Psoas muscle (tissue), 8 donors: ENCODE measurements at places on chromosomes 11 and 22.

DNA sequence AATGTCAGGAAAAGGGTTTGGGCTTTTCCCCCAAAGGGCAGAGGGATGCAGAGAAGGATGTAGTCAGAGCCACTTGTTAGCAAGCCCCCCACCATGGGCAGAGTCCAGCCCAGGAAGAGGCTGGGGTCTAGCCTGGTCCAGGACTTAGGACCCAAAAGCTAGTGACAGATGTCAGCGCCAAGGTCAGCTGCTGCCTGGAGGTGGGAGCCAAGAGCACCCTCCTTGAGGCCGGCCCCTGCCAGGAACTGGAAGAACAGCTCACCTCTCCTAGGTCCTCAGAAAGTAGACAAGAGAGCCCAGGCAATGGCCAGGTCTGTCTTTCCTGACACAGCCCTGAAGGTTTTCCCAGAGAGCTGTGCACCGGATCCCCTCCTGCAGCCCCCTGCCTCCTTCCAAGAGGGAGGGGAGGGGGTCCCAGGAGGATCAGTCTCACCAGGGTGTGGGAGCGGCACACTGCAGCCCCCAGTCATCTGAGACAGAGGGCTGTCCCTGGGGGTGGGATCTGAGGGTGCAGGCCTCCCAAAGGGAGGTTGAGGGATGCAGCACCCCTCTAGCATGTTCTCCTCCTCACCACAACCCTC, 14.6 kb upstream of the ARHGEF17 start:
- peak; percentile 49 for DNase-seq

GRCh38 chr22:25702571-25703167, 39.3 kb upstream of the MYO18B start:
- no peak for DNase-seq

DNA sequence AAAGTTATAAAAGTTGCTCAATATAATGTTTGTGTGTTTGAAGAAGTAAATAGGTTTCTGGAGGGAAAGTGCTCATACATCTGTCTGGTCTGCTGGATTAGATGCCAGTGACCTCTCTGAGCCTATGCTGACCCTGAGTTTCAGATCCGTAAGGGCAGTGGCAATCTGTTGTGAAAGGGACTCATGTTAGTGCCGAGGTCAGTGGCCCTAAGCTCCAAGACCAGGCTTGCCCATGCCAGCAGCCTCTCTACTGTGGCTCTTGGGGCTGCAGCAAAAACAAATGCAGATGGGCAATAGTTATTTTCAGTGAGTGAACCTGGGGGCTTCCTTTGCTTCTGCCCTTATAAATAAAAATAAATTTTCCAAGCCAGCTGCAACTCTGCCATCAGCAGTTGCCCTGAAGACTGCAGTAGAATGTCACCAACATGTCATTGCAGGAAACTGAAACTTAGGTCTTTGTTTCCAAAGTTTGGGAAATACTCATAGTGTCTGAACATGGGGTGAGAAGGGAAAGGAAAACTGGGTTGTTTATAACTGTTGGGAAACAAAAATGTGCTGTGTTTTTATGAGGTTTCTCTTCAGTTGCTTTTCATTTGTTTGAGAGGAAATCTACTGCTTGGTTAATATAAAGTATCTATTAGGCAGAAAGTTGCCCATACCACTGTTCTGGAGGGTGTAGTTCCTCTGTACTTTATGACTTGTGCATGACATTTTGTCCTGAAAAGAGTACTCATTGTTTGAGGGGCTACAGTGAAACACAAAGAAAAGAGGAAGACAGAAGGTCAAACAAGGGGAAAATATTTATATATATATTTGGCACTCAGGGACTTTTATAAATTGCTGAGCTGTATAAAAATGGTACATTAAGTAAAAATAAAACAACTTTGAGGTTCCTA, 9.5 kb upstream of the MS4A4E start:
- no peak for DNase-seq

GRCh38 chr11:86052693-86053641, 15.9 kb downstream of the PICALM start:
- DNase-seq, result no peak

DNA sequence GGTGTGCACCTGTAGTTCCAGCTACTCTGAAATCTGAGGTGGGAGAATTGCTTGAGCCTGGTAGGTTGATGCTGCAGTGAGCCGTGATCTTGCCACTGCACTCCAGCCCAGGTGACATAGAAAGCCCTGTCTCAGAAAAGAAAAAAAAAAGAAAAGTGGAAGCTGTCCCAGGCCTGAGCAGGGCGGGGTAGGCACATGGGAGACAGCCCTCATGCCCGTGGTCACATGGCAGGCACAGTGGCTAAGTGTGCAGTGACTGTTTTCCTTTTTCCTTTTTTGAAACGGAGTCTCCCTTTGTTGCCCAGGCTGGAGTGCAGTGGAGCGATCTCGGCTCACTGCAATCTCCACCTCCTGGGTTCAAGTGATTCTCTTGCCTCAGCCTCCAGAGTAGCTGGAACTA, 7.8 kb downstream of the OTUB1 start:
- no peak for DNase-seq

- DNase-seq, result no peak
Measured at GRCh38 chr22:17493419-17493981, 69.8 kb upstream of the SLC25A18 start.

- no peak for DNase-seq
Measured at GRCh38 chr22:47901911-47902310, 1139.5 kb downstream of the TBC1D22A start.

DNA sequence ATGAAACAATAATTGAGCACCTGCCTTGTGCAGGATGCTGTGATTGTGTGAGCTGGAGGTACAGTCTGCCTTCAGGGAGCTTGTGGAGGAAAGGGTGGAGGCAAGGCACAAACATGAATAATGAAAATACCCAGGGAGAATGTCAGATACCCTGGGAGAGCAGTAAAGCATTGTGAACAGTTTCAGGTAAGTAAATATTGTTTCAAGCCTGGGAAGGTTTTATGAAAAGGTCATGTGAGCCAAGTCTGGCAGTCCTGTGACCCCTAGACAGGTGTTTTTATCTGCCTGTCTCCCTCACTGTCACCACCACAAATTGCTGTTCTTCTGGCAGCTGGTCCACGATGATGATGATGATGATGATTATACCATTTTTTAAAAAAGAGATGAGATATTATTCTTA, 32.0 kb downstream of the SPECC1L start:
- DNase-seq, result no peak

DNA sequence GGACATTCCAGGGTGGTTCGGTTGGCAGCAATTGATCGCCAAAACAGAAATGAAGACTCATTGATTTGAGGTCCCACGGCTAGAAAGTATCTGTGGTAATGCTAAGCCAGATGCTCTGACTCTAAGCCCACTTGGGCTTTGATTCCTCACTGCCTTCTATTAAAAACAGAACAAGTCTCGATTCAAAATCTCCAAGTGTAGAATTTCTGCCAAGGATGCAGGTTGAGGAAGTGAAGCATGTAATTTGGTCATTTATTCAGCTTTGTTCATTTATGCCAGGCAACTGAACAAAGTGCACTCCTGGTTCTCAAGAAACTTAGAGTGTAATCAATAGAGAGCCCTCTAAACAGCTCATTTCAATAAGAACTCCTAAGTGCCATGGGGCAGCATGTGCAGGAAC, 2.3 kb upstream of the CEP295 start:
- no peak for DNase-seq

DNA sequence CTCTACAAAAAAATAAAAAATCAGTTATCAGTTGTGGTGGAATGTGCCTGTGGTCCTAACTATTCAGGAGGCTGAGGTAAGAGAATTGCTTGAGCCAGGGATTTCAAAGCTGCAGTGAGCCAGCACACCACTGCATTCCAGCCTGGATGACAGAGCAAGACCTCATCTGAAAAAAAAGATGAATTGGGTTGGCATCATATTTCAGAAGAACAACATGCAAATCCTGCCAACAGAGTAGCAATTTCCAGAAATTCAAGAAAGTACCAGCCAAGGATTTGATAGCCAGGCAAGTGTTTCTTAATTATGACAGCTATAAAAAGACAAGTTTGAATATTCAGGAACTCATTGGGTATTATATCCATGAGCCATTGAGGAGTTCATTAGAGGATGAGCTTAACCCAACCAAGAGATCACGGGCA, 75.2 kb downstream of the USP47 start:
- DNase-seq, result peak; percentile 34

DNA sequence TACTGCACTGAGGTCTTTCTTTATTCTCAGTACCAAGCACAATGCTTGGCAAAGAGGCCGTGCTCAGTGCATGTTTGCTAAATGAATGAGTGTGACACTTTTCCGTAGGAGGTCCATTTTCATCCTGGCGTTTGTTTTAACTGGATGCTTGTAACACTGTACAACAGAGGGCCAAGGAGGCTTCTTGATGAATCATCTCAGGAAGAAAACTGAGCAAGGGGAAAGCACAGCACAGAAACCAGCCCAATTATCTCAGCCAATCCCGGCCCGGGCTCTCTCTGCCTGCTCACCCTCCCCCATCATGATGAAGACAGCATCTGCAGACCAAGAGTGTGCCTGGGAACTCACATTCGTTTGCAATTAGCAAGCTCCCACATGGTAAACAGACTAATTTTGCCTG, 570.3 kb downstream of the OPCML start:
- no peak for DNase-seq

DNA sequence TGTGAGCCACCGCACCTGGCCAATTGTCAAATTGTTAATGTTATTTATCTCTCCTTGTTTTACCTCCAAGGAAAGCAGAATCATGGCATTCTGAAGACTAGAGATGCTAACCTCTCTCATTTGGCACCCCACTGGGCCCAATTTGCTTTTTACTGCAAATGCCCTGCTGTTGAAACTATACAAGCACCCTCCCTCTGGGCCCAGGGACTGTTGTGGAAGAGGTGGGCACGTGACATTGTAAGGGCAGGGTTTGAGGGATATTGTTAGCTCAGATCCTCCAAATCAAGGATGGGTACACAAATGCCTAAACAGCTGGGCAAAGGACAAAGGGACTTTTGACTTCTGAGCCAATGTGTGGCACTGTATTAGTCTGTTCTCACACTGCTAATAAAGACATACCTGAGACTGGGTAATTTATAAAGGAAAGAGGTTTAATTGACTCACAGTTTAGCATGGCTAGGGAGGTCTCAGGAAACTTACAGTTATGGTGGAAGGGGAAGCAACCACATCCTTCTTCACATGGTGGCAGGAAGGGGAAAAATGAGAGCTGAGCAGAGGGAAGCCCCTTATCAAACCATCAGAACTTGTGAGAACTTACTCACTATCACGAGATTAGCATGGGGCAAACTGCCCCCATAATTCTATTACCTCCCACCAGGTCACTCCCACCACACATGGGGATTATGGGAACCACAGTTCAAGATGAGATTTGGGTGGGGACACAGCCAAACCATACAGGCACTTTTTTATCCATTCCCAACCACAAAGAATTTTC, 6.5 kb upstream of the ALDH3B2 start:
- no peak for DNase-seq

DNA sequence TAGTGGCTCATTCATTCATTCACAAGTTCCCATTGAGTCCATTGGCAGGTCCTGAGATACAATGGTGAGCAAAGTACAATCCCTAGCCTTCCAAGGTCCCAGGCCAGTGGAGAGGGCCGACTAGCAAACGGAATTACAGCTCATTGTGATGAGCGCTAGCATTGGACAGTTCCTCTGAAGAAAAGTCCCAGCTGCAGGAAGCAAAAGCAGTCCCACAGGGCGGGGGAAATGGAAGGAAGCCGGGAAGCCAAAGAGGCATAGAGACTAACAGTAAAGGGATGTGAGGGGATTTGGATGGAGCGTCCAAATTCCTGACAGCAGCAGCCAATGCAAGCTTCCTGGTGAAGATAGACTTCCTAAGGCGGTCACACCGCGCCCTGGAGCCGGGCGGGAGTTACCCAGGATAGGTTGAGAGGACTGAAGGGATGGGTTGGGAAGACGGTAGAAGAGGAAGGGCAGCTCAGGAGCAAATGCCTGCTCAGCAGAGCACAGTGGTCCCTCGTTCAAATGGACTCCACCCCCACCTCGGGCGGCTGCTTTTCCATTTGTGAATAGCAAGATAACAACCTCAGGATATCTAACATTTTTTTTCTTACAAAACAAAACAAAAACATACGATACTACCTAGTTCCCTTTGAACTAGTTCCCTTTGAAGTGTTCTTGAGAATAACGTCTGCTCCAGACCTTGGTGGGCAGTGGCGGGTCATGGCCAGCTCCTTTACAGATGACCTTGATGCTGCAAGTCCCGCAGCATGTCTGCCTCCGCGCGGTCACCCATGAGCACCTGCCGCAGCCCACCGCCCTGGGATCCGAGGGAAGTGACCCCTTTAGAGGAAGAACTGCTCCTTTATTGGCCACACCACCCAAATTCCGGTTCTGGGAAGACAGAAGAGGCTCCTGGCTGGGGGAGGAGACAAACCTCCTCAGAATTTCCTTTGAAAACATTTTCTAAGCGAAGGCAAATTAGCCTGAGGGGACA, 132.9 kb downstream of the RASSF10 start:
- DNase-seq, result no peak

DNA sequence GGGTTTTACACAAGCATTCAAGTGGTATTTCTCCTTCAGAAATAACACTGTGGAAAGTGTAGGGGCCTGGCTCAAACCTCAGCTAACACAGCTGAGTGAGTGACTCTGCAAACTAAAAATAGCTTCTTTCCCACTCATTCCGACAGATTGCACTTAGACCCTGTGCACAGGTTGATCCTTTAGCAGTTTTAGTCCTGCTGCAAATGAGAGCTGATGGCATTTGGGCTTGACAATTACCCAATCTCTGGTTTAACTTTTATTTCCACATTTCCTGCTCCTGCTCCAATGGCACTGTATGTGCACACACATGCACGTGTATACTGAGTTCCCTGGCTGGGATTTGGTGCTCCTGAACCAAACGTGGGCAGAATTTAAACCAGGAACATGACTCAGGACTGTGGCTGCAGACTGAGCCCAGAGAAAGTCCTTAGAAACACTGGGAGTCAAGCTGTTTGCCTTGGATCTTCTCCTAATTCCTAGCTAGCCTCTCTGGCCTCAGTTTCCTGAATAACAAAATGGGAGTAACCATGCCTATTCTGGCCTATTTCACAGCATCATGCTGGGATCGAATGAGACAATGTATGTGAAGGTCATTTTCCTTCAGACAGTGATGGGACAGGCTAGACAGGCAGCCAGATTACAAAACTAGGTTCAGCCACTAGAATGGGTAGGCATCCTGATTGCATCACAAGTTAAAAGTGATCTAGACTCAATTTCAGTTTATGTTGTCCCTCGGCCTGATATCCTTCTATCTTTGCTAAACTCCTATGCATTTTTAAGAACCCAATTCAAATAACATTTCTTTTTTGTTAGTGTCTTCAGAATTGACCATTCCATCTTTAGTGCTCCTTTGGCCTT, 58.2 kb downstream of the SERGEF start:
- no peak for DNase-seq

GRCh38 chr11:19803506-19803998, 90.9 kb downstream of the NAV2 start:
- DNase-seq, result no peak

DNA sequence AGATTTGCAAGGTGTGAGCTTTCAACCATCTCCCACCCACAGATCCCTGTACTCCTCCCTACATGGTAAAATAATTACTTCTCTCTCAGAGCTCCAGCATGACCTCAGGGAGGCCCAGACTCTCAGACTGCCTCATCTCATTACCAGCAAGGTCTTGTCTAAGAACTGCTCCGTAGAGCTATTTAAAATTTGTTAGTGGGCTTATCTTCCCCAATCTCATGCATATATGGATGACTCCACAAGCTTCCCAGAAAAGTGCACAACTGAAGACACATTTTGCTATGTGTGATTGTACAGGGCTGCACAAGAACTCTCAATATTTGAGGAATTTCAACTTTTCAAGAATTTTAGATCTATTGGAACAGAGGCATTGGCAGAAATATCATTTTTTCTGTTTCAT, 230.3 kb downstream of the CSNK2A3 start:
- DNase-seq, result no peak

- DNase-seq, result no peak
Measured at GRCh38 chr11:19472679-19473078, 231.9 kb upstream of the E2F8 start.
